ENCODE measurements at places on chromosomes 11 and 22.

- no peak for DNase-seq
These were observed 17.0 kb downstream of the FADD start for GRCh38 chr11:70220136-70220535.

DNA sequence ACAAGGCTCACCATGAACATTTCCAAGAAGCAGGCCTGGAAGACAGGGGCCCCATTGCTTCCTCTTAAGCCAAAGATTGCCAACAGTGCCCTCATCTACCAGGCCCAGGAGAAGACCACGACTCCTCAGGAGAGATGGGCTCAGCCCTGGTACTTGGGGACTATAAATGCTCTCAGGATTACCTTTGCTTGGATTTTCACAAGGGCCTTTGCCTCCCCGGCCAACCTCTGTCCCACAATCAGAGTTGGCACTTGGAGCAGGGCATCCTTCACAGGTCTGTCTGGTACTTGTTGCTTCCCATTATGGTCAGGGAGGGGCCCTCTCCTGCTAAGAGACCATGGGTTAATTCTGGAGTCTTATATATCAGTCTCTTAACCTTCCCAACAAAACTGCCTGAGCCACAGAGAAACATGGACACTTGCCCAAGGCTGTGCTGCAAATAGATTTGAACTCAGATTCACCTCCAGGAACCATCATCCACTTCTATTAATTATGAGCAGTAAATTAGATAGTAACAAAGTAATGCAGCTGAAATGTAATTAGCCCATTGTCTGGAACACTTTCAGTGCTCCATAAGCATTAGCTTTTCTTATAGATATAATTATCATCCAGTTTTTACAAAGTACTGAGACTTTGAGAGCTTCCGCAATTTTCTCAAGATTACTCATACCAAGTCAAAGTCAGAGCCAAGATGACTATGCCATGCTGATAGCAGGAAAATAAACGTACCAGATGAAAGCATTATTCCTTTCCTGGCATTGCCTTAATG lies 33.5 kb downstream of the POU2AF3 start:
- DNase-seq, result no peak

- no peak for DNase-seq
These were observed 79.0 kb downstream of the APIP start for GRCh38 chr11:34836958-34837856.

DNA sequence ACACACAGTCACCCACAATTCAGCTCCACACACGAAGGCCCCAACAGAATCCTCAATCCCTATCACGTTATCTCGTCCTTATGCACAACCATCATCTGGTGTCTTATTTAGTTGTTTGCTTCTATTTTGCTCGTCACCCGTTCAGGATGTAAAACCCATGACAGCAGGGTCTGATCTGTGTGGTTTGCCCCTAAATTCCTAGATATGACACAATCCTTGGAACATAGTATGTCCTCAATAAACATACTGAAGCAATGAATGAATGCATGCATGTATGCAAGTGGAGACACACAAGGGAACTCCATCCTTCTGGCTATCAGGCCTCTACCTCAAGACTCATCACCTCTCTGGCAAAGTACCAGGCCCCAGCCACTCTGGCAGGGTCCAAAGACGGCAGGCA lies 20.2 kb downstream of the STARD10 start:
- DNase-seq, result no peak

- no peak for DNase-seq
These were observed 43.7 kb downstream of the RAB6A start for GRCh38 chr11:73717136-73717535.

DNA sequence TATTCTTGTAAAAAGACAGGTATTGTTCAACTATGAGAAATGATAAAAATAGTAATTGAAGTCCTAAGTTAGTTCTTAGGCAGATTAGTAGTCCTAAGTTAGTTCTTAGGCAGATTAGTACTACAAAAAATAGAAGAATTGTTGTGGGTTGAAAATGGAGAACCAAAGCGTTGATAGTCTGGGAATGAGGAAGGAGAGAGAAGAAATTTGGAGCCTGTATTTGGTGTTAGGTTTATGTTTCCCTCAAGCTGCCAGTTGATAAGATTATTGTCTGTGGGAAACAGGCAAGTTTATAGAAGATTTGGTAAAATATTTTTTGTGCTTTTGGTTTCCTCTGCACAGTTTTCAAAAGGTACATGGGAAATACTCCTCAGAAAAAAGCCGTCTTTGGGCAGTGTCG lies 3.6 kb downstream of the BCO2 start:
- no peak for DNase-seq

DNA sequence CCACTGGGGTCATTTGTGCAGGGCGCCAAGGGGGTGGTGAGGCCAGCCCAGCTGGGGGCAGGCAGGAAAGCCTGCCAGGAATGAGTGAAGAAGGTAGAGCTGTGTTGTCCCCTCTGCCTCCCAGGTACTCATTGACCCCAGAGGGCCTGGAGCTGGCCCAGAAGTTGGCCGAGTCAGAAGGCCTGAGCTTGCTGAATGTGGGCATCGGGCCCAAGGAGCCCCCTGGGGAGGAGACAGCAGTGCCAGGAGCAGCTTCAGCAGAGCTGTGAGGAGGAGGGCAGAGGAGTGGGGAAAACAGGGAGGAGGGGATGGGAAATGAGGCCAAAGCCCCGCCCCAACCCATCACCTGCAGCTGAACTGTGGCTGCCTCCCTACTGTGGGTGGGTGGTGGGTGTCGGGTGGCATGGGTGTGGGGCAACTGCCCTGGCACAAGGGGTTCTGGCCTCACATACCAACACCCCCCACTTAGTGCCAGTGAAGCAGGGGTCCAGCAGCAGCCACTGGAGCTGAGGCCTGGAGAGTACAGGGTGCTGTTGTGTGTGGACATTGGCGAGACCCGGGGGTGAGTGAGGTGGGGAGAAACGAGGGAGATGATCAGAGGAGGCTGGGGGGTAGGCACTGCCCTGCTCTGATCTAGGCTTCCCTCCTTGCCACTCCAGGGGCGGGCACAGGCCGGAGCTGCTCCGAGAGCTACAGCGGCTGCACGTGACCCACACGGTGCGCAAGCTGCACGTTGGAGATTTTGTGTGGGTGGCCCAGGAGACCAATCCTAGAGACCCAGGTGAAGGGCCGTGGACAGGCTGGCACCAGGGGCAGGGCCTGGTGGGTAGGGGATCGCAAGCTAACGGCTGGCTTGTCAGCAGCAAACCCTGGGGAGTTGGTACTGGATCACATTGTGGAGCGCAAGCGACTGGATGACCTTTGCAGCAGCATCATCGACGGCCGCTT lies 3.0 kb downstream of the MUS81 start:
- no peak for DNase-seq

DNA sequence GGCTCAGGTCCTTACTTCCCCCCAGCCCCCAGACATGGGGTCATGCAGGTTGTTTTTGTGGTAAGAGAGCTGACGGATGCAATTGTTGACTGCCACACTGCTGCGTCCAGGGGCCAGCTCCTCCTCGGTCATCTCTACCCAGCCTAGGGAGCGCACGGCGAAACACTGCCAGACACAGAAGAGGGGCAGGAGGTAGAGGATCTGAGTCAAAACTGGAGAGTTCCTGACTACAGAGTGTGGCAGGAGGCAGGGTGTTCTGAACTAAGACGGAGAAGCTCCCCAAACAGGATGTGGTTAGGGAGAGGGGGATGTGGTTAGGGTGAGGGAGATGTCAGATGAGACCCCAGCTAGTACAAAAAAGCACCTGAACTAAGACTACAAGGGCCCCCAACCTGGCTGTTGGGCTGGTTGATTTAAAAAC lies 12.3 kb downstream of the SMPD1 start:
- DNase-seq, result no peak

DNA sequence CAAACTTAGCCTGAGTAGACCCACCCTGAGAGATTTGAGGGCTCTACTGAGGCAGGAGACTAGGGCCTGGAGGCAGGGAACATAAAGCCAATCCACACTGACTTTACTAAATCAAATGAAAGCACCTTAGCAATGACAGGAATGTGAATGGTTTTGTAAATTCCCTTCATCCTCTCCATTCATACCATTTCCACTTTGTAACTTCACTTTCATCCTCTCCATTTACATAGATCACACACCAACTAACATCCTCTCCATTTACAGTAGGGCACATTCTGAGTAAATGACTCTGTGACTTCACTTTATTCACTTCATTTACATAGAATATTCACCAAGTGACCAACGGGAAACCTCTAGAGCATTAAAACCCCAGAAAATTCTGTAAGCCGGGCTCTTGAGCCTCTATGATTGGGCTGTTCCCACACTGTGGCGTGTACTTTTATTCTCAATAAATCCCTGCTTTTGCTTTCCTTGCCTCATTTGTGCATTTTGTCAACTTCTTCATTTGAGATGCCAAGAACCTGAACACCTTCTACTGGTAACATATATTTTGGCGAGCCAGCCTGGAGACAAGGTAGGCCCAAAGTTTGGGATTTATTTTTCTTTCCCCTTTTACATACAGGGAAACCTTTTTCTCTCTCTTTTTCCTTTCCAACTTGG lies 82.9 kb downstream of the PIWIL4 start:
- DNase-seq, result no peak

- no peak for DNase-seq
These were observed 23.7 kb downstream of the WBP2NL start for GRCh38 chr22:42022162-42022847.

DNA sequence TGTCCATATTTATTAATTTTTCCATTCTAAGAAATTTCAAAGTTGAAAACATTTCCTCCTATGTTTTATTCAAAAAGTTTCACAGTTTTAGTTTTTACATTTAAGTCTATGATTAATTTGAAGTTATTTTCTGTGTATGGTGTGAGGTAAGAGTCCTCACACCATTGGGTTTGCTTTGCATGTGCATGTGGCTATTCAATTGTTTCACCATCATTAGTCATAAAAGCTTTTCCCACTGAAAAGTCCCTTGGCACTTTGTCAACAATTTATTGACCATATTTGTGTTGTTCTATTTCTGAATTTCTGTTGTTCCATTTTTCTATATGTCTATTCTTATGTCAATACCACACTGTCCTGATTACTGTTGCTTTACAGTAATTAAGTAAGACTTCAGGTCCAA lies 186.5 kb downstream of the KIF18A start:
- DNase-seq, result no peak

DNA sequence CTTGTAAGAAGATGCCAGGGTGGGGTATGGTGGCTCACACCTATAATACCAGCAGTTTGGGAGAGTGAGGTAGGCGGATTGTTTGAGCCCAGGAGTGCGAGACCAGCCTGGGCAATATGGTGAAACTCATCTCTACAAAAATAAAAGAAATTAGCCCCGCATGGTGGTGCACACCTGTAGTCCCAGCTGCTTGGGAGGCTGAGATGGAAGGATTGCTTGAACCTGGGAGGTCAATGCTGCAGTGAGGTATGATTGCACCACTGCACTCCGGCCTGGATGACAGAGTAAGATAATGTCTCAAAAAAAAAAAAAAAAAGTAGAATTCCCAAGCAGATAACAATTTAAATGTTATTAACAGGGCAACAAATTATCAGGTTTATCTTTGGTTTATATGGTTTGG lies 20.2 kb downstream of the ACER3 start:
- DNase-seq, result no peak

GRCh38 chr11:124518989-124519451 lies 24.4 kb downstream of the OR8B12 start:
- DNase-seq, result no peak

- no peak for DNase-seq
These were observed 4.5 kb downstream of the IL18 start for GRCh38 chr11:112159098-112160065.

- no peak for DNase-seq
These were observed at the start of gene FOLH1 for GRCh38 chr11:49208006-49208721. TSS of gene FOLH1 (minus strand) at chr11:49208602. CDS start at chr11:49208409, 193 bp downstream.

DNA sequence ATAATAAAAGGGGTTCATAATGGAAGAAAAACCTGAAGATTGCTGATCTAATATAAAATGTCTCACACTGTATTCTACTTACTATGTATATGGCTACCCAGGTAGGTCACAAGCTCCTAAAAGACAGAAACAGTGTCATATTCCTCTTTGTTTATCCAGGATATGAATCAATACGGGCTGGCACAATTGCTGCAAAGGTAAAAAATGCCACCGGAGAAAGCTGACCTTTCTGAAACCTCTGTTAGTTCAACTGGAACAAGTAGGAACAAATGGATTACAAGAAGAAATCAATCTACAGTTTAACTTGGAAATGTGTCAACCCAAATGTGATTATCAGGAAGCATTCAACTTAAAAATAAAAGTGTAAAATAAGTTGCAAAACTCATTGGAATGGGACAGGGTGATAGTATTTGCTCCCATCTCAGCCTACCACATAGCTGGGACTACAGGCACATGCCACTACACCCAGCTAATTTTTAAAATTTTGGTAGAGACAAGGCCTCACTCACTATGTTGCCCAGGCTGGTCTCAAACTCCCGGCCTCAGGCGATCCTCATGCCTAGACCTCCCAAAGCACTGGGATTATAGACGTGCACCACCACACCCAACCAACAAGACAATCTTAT lies 27.6 kb downstream of the SLC35F2 start:
- no peak for DNase-seq

- no peak for DNase-seq
These were observed 459 bp downstream of the SF3B2 start for GRCh38 chr11:66052664-66052982.

DNA sequence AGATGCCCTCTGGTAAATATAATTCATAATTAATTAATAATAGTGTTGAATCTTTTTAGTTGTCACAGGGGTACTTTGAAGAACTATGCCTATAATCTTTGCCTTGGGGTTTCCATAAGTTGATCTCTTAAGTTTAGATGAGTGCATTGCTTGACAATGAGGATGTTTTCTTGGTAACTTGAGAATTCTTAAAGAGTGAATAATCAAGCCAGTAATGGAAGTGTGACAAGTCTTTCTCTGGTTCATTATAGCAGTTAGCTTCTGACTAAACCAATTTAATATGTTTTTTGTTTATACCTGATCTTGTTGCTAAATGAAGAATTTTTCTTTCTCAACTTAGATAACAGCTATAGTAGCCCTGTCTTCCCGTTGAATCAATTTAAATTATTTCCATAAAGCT lies 46.2 kb downstream of the ATXN10 start:
- peak; percentile 69 for DNase-seq

DNA sequence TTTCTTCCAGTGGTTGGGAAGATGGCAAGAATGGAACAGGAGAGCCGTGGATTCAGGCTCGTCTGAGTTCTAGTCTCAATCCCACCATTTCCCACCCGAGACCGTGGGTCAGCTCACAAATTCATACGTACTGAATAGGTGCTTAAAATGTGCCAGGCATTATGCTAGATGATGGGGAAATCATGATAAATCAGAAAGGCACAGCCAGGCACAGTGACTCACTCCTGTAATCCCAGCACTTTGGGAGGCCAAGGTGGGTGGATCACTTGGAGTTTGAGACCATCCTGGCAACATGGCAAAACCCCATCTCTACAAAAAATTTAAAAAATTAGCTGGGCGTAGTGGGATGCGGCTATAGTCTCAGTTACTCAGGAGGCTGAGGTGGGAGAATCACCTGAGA lies 7.1 kb downstream of the TRIOBP start:
- DNase-seq, result no peak

DNA sequence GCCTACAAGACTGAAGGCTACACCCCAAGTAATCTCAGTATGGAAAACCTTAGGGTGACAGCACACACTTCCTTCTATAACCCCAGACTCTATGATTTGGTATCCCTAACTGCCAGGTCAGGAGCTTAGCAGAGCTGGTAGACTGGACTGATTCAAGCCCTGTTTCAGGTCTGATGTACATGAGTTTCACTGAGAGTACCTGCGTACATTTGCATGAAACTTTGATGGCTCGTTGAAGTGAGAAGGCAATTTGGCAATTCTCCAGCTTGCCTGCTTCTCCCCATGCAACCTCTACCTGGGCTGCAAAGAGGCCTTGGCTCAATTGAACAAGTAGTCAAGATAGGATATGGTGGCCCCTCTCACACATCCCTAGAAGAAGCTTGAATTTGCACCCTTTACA lies 10.2 kb downstream of the FIBIN start:
- no peak for DNase-seq

All from BJ (cell line).